ENCODE measurements at places on chromosomes 4 and X. TPM values are rescaled to one million over a fixed set of nuclear protein-coding genes. Genes with fewer than 3 reads are reported as not detected.

Gene SSX2
- not detected for total RNA-seq

Gene GABRE
- not detected for total RNA-seq

- DNase-seq = no peak
- H3K4me1 ChIP-seq = peaks cover 2% of the 10 kb centered on the region
- no peak overlapping the region for H3K4me3 ChIP-seq
- H3K27me3 ChIP-seq = peaks cover 8% of the 10 kb centered on the region
- no peak overlapping the region for H3K27ac ChIP-seq
These were observed 121.7 kb downstream of the RASGEF1B start for GRCh38 chr4:81350040-81350439.

GRCh38 chr4:183450108-183450507 is 5.7 kb downstream of the CDKN2AIP start:
- peaks cover 35% of the 10 kb centered on the region for H3K4me1 ChIP-seq
- H3K27ac ChIP-seq = no peak overlapping the region
- no peak for DNase-seq
- peaks cover 39% of the 10 kb centered on the region for H3K36me3 ChIP-seq
- no peak overlapping the region for H3K4me3 ChIP-seq

GRCh38 chrX:134573683-134574035 is 84.6 kb downstream of the PLAC1 start:
- no peaks in the 10 kb centered on the region for H3K36me3 ChIP-seq
- DNase-seq = no peak
- no peak overlapping the region for H3K27ac ChIP-seq
- H3K4me3 ChIP-seq = no peak overlapping the region

DNA sequence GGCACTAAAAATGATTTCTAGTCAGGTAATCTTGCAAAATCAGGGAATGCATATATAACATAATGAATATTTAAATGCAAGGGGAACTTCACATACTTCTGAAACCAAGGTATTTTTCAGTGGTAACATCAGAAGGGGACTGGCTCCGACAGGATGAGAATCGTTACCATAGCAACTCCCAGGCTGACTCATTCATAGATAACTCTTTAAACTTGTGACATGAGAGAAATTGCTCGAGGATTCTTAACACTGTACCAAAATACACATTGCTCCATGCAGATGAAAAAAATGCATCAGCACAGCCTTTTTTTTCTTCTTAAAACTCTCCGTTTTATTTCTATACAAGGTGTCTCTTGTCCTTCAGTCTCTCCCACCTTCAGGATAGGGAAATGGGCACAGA is 114.3 kb downstream of the GABRB1 start:
- no peak for DNase-seq

DNA sequence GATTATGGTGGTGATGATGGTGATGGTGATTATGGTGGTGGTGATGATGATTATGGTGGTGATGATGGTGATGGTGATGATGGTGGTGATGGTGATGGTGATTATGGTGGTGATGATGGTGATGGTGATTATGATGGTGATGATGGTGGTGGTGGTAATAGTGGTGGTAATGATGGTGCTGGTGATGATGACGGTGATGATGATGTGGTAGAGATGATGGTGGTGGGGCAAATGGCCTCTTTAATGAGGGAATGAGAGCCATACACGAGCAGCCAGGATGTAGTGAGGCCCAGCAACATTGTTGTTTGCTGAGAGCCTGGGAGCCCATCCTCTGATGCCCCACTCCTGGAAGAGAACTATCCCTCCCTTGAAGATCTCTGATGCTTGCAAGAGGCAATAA is 29.0 kb downstream of the HMX1 start:
- H3K27me3 ChIP-seq = peaks cover 4% of the 10 kb centered on the region
- no peaks in the 10 kb centered on the region for H3K36me3 ChIP-seq
- no peak overlapping the region for H3K27ac ChIP-seq
- no peak for DNase-seq
- no peaks in the 10 kb centered on the region for H3K4me1 ChIP-seq
- H3K4me3 ChIP-seq = no peak overlapping the region

- no peak overlapping the region for H3K27ac ChIP-seq
- no peaks in the 10 kb centered on the region for H3K4me1 ChIP-seq
- no peak overlapping the region for H3K4me3 ChIP-seq
- H3K27me3 ChIP-seq = no peaks in the 10 kb centered on the region
- H3K36me3 ChIP-seq = no peaks in the 10 kb centered on the region
These were observed 1496.7 kb downstream of the TECRL start for GRCh38 chr4:62912531-62912930.

GRCh38 chrX:64204701-64205440 is 637 bp downstream of the AMER1 start:
- no peaks in the 10 kb centered on the region for H3K36me3 ChIP-seq
- peak overlapping the region; percentile 81 for H3K4me3 ChIP-seq
- no peaks in the 10 kb centered on the region for H3K27me3 ChIP-seq
- peak overlapping the region; percentile 20 for H3K27ac ChIP-seq
- H3K4me1 ChIP-seq = peaks cover 10% of the 10 kb centered on the region
- peak; percentile 18 for DNase-seq

All from activated naive CD8-positive, alpha-beta T cell treated with anti-CD3 and anti-CD28 coated beads for 36 hours (primary cell).